ENCODE measurements at places on chromosomes 6 and 20.
A peak's percentile ranks its signal among the peaks of the same experiment; 100 is the strongest.

DNA sequence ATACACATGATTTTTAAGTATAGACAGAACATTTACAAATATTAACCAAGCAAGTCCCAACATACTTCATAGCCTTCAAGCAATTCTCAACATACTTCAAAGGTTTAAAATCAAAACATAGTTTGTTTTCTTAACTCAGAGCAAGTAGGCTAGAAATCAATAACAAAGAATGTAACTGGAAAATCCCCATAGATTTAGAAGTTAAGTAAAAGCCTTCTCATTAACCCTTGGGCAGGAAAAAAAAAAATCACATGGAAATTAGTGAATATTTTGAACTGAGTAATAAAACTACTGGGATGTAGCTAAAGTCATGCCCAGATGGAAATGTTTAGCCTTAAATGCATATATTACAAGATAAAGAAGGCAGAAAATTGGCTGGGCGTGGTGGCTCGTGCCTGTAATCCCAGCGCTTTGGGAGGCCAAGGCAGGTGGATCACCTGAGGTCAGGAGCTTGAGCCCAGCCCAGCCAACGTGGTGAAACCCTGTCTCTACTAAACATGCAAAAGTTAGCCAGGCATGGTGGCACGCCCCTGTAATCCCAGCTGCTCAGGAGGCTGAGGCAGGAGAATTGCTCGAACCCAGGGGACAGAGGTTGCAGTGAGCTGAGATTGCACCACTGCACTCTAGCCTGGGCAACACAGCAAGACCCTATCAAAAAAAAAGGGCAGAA, 316.1 kb downstream of the TAF4 start:
- DNase-seq: no peak

DNA sequence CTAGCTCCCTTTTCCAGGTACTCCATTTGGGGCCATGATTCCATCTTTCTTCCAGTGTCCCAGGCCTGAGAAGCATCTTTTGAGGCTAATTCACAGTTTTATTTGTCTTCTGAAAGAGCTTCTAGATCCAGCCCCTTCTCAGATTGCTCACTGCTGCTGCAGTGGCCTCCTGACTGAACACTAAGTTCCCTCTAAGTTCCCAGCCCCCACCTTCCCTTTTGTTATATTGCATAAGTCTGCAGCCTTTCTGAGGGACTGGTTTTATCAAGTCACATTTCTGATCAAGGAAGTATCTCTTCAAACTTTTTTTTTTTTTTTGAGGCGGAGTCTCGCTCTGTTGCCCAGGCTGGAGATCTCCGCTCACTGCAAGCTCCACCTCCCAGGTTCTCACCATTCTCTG, 10.7 kb downstream of the MAPRE1 start:
- DNase-seq: no peak

DNA sequence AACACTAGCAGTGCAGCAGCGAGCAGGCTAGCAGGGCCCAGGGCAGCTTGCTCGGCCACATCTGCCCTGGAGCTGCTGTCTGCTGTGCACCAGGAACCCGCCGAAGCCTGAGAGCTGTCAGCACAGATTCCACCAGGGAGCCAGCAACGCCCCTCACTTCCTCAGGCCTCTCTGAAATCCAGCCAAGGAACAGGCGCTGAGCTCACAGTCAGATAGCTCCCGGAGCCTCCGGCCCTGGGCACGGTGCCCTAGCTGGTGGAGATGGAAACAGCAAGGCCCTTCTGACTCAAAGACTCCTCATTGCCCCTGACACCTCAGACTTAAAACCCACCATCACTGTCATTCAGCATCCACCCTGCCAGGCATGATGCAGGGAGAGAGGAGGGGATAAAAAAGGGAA, 839.4 kb downstream of the MAFB start:
- DNase-seq: no peak

DNA sequence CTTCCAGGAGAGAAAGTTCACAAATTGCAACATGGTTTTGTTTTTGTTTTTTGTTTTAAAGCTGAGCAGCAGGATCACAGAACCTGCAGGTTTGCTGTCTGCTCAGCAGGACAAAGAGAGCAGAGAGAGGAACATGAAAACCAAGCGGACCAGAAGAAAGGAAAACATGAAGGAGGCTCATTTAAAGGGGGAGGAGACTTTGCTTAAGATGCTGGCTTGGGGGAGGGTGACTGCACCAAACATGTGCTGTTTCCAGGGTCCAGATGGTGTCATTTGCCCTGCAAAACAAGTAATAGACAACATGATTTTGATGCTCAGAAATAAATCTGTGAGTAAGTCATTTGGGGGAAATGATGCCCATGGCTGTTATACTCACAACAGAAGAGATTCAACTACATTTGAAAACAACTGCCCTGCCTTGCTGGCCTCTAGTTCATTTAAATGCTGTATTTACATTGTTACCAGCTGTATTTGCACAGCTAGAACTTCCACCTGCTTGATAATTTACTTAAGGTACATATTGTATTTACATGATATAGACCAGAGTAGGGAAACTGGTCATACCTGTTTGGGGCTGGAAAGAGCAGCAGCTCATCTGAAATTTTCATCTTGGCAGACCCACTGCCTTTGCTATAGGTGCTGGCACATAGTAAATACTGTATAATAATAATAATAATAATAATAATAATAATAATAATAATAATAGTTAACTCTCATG, 32.2 kb upstream of the CHD6 start:
- DNase-seq: peak; percentile 90

- DNase-seq: no peak
These were observed 29.2 kb downstream of the MAK start for GRCh38 chr6:10809098-10809497.

- DNase-seq: no peak
These were observed 51.4 kb downstream of the SULF2 start for GRCh38 chr20:47733892-47734291.

- DNase-seq: no peak
These were observed 29.0 kb downstream of the JARID2 start for GRCh38 chr6:15274692-15275387.

DNA sequence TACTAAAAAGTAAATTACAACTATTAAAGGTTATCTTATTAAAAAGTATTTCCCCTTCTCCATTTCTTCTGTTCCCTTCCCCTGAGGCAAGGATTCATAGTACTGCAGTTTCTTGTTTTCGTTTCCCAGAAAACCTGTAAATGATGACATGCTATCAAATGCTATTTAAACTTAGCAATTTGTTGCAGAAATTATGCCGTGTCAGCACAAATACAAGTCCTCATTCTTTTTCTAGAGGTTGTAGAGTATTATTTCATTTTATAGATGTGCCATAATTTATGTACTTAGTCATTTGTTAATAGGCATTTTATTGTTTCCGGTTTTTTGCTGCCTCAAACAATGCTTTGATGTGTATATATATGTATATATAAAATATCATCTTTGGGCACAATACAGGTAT, 268.4 kb downstream of the PLCB1 start:
- no peak for DNase-seq

GRCh38 chr6:128491100-128491581, 29.3 kb downstream of the PTPRK start:
- no peak for DNase-seq

GRCh38 chr6:113744861-113745260, 112.3 kb upstream of the MARCKS start:
- DNase-seq: no peak

DNA sequence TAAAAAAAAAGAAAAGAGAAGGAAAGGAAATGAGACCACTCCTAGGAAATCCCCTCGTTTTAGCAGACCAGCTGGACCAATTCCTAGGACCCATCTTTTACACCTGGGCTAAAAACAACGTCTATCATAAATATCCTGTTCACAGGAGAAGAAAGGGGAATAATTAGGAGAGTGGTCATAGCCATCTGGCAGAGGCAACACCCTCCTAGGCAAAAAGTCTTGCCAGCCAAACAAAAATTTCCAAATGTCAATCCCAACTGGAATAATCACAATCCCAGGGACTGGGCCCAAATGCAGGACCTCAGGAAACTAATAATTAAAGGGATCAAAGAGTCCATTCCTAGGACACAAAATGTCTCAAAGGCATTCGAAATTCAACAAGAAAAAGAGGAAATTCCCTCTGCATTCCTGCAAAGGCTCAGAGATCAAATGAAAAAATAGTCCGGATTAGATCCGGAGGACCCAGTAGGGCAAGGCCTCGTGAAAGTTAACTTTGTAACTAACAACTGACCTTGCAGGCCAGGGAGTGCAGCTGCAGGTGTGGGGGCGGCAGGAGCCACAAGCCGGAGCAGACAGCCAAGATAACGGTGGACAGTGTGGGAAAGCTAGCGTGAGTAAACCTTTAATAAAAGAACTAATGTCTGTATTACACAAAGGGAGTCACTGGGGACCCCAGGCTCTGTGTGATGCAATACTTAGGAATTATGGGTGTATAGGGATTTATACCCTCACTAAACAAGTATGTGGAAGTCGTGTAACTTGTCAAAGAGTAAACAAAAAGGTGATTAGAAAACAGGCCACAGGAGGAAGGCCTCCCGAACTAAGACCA, 11.7 kb downstream of the LCA5 start:
- no peak for DNase-seq

DNA sequence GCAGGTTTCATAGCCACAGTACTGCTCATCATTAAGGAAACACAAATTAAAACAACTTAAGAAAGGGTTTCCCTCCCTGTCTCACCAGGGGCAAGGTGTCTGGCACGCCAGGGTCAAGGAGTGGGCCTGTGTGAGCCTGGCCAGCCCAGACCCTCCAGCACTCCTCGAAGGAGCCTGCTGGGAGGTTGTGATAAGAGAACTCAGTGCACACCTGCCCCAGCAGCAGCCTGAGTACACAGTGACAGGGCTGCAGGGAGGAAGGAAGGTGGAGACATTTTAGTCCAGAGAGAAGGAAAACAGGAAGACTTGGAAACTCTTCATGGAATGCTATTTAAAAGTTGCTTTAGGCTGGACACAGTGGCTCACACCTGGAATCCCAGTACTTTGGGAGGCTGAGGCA, 14.1 kb downstream of the NINL start:
- DNase-seq: no peak

DNA sequence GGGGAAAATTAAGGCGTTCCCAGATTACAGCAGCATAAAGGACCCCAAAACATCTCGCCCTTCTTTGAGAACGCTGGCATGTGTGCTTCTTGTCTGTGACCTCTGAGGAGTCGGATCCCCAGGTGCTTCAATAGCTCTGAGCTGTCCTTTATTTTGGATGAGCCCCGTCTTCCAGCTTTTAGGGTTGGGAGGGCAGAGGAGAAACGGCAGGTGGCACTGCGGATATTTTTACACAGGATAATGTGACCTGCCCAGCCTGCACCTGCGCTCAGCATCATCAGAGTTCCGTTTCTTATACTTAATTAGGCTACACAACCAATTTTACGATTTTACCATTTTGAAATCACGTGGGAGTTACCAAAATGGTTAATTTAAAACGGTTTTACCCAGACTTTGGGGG, 147.7 kb upstream of the RPS6KA2 start:
- DNase-seq: no peak

- DNase-seq: no peak
These were observed 622.3 kb upstream of the ARID1B start for GRCh38 chr6:156154896-156155295.

- DNase-seq: no peak
These were observed 932.0 kb downstream of the C6orf118 start for GRCh38 chr6:164377348-164377918.

DNA sequence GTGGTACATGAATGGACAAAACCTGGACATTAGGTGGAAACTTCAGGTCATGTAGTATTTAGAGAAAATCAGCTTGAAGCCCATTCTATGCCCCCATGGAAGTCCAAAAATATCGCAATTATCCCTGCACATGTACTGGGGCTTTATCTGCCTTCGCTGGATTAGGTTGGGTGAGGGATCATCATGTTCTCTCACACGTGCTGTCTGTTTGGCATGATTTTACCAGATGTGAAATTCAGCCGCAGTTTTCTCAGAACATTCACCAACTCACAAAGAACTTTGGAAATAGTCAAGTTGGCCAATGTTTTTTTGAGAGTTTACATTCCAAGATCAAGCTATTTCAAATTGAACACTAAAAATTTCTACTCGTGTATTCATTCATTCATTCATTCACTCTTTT, 459.8 kb upstream of the CITED2 start:
- no peak for DNase-seq

GRCh38 chr20:4180356-4180755, 165.0 kb upstream of the RNF24 start:
- no peak for DNase-seq

- DNase-seq: no peak
These were observed 241.6 kb downstream of the PTPRK start for GRCh38 chr6:128278836-128279235.

DNA sequence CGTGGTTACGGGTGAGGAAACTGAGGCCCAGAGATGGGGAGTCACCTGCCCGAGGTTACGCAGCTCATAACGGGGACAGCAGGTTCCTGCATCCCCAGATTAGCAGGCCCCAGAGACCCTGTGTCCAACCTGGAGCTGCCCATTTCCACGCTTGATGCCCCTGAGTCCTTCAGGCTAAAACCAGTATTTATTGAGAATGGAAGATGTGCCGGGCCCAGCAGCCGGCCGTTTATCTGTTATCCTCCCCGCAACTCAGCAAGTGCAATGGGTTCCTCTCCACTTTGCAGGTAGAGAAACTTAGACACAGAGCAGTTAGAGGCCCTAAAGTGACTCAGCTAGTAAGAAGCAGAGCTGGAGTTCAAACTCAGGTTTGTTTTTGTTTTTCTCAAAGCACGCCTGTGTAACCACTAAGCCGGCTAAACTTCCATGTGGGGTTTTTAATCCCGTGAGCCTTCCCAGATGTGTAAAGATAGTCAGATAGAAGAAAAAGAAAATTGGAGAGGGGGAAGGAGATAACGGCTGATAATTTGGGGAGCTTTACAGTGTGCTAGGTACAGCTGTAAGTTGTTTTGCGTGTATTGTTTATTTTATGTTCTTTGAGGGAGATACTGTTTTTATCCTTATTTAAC, 775 bp downstream of the PFDN4 start:
- DNase-seq: no peak

DNA sequence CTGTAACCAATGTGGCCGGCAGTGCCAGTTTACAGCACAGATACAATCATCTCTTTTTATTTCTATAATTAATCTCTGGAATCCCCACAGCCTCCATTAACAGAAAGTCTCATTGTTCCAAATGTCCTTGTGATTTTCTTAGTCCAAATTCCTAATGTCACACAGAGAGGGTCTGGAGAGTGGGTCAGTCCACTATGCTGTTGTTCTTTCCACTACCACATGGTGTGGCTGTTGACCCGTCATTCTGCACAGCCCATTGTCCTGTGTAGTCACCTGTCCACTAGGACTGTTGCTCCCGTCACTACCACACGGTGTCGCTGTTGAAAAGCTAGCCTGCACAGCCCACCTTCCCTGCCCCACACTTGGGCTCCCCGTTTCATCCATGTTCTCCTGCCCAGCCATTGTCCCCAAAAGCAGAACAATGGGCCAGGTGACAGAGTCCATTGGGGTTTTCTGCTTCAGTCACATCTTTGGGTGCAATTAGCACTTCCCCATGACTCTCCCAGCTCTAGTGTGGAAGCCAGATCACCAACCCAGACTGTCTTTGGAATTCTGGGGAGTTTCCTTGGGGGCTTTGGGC, 8.6 kb upstream of the LBP start:
- no peak for DNase-seq

- DNase-seq: no peak
These were observed 9.8 kb downstream of the RIPOR3 start for GRCh38 chr20:50681359-50682064.

- DNase-seq: no peak
These were observed 484.7 kb downstream of the PRKN start for GRCh38 chr6:162242915-162243314.

All from NCI-H1436 treated with DMSO at 0.1 percent for 48 hours (cell line).